IMR-90 (cell line): ENCODE measurements at places on chromosomes 3 and 15. TPM values are rescaled to one million over a fixed set of nuclear protein-coding genes. Genes with fewer than 3 reads are reported as not detected.

DNA sequence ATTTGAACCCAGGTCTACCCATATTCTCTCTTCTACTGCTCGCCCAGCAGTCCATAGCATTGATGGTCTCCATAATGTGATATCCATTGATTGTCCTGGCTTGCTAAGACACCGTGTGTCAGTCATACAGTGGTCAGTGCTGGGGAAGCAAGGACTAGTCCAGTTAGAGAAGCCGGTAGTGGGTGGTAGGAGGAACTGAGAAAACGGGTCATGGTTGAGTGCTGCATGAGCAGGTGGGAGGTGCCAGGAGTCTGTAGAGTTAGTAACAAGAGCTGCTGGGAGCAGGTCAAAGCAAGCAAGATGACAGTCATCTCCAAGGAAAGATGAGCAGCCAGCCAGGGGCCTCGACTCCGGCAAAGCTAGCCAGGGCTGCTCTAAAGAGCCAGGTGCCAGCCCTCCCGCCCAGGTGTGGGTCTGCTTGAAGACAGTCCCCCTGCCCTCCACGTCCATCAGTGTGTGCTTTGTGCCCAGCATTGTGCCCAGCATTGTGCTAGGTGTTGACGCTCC is 29.5 kb upstream of the USP3 start:
- DNase-seq: no peak

The ETFA gene
- 115 and 116 TPM in 2 replicates for polyA plus RNA-seq

- DNase-seq: no peak
Observed at GRCh38 chr15:90055182-90055581, 47.1 kb downstream of the IDH2 start.

The GHRL gene
- polyA plus RNA-seq: 0.27 TPM in 1 of 2 replicates, not detected in the other

- no peak for DNase-seq
Observed at GRCh38 chr3:124249038-124249437, 257.1 kb upstream of the ROPN1 start.
